ENCODE measurements at places on chromosomes 5 and 9. TPM values are rescaled to one million over a fixed set of nuclear protein-coding genes. Genes with fewer than 3 reads are reported as not detected.
A peak's percentile ranks its signal among the peaks of the same experiment; 100 is the strongest.

GRCh38 chr9:30967476-30967875 lies 1417.0 kb upstream of the ACO1 start:
- no peaks in the 10 kb centered on the region for H3K27me3 ChIP-seq
- no peak for DNase-seq
- no peak overlapping the region for H3K4me3 ChIP-seq
- no peaks in the 10 kb centered on the region for H3K4me1 ChIP-seq
- no peak overlapping the region for H3K27ac ChIP-seq

DNA sequence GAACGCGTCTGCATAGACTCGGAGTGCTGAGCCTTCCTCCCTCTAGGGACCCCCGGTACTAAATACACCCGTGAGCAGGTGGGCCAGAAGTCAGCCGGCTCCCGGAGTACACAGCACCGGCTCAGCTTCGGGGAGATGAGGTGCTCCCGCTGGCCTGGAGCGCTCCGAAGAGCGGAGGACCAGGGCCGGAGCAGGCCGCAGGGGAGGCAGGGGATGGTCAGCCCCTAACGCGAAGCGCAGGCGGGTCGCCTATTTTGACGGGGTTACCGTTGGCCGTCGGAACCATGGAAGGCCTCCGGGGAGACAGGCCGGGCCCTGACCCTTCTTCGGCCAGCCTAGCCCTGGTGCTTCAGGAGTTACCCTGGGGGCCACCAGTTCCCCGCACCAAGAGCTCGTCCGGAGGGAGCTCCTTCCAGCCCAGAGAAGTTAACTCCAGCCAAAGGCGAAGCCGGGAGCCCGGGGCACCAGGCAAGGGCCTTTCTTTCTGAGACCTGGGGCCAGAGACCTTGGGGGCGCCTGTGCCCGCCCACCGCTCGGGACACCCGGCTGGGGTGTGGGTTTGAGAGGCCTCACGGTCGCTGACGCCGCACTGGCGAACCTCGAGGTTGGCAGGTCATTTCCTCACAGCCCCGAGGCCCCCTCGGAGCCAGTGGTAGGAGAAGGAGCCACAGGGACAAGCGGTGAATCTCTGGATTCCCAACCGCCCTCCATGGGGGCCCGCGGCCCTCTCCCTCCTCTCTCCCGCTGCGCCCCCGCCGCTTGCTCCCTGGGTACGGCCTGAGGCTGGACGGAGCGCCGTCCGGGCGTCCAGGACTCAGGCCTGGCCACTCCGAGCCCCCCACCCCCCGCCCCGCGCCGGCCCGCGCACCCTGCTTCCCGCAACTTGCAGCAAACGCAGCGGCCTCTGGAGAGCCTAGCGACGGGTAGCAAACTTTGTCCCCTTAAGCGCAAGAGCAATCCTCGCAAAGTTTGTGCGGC lies 3.4 kb upstream of the IRX4 start:
- H3K4me1 ChIP-seq = no peaks in the 10 kb centered on the region
- no peaks in the 10 kb centered on the region for H3K36me3 ChIP-seq
- DNase-seq = peak; percentile 91

- H3K27ac ChIP-seq = no peak overlapping the region
- peaks cover 9% of the 10 kb centered on the region for H3K4me1 ChIP-seq
- no peaks in the 10 kb centered on the region for H3K27me3 ChIP-seq
- peaks cover 63% of the 10 kb centered on the region for H3K36me3 ChIP-seq
- no peak for DNase-seq
Measured at GRCh38 chr9:114344188-114344566, 14.5 kb downstream of the ORM2 start.

DNA sequence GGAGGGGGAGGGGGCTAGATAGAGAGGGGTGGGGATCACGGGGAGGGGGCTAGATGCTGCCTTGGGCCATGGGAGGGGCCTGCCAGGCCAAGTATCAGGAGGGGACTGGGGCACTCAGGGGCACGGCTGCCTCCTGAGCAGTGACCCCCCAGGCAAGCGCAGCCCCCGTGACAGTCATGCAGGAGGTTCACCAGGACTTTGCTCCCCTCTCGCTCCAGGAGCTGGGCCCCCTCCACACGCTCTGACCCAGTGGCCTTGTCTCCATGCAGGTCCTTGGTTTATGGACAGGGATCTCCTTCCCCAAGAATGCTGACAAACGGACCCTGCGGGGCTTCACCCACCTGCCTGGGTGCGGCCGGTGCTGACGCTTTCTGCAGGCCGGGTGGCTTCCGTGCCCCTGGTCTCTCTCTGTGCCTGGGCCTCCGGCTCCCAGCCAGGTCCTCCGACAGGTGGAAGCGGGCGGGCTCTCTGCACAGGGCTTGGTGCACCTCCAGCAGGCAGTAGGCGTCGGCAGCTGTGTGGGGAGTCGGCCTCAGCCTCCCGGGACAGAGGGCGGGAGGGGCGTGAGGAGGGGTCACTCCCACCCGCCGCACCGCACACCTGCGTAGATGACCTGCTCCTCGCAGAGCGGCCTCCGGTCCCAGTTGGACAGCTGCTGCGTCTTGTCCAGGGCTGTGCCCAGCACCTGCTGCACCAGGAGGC lies 46.8 kb upstream of the NRARP start:
- H3K36me3 ChIP-seq = no peaks in the 10 kb centered on the region
- DNase-seq = peak; percentile 62
- no peak overlapping the region for H3K27ac ChIP-seq
- H3K4me3 ChIP-seq = no peak overlapping the region
- H3K4me1 ChIP-seq = no peaks in the 10 kb centered on the region

DNA sequence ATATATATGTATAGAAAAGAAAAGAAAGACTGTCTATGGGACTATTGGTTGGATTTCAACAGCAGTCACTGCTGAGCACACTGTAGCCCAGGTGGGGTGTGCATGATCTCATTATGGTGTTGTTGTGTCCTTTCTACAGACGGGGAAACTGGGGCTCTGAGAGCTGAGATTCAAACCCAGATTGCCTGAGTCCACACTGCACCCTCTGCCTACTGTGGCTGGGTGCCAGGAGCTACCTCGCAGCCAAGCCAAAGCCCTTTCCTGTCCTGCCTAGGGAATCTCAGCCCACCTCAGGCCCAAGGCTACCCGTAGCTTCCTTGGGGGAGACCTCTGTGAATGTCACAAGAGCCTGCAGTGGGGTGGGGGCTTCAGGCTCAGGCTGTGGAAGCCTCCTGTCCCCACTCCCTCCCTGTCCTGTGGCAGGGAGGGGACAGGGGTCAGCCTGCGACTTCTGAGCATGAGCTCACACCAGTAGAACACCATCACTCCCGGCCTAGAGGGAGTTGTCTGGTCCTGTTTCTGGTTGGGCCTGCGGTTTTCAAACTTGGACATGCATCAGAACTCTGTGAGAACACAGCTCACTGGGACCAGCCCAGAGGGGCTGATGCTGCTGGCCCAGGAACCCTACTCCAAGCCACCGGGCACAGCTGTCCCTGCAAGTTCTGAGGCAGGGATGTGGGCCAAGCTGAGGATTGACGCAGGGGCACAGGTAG lies 7.9 kb upstream of the NINJ1 start:
- no peaks in the 10 kb centered on the region for H3K4me1 ChIP-seq
- H3K27me3 ChIP-seq = no peaks in the 10 kb centered on the region
- H3K27ac ChIP-seq = no peak overlapping the region
- H3K36me3 ChIP-seq = no peaks in the 10 kb centered on the region
- no peak overlapping the region for H3K4me3 ChIP-seq

GRCh38 chr5:84862132-84862531 lies 477.5 kb upstream of the EDIL3 start:
- no peak for DNase-seq
- no peak overlapping the region for H3K27ac ChIP-seq
- H3K27me3 ChIP-seq = no peaks in the 10 kb centered on the region
- no peaks in the 10 kb centered on the region for H3K4me1 ChIP-seq
- H3K4me3 ChIP-seq = no peak overlapping the region
- no peaks in the 10 kb centered on the region for H3K36me3 ChIP-seq

- H3K36me3 ChIP-seq = no peaks in the 10 kb centered on the region
- peaks cover 44% of the 10 kb centered on the region for H3K27me3 ChIP-seq
- DNase-seq = peak; percentile 80
- no peak overlapping the region for H3K27ac ChIP-seq
Measured at GRCh38 chr5:177982956-177983355, 13.1 kb downstream of the PROP1 start.

DNA sequence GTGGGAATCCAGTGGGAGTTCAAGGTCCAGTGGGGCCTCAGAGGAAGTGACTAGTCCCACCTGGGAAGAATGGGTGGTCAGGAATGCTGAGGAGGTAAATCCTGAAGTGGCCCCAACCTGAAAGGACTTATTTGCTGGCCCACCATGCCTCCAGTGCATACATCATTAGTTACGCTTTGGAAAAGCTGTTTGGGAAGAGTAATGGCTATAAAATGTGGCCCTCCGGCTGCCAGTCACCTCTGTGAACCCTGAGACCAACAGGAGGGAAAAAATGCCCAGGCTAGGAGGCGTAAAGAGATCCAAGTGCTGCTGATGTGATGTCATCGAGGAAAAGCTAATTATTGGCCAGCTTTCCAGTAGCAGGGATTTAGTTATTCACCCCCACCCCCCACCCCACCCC lies 2.7 kb upstream of the SLC26A2 start:
- H3K36me3 ChIP-seq = no peaks in the 10 kb centered on the region
- peaks cover 14% of the 10 kb centered on the region for H3K4me1 ChIP-seq
- no peak for DNase-seq
- no peaks in the 10 kb centered on the region for H3K27me3 ChIP-seq

- H3K27ac ChIP-seq = no peak overlapping the region
- no peaks in the 10 kb centered on the region for H3K4me1 ChIP-seq
- no peaks in the 10 kb centered on the region for H3K27me3 ChIP-seq
- peaks cover 33% of the 10 kb centered on the region for H3K36me3 ChIP-seq
- no peak overlapping the region for H3K4me3 ChIP-seq
Measured at GRCh38 chr9:34114436-34114835, 12.1 kb downstream of the DCAF12 start.

DNA sequence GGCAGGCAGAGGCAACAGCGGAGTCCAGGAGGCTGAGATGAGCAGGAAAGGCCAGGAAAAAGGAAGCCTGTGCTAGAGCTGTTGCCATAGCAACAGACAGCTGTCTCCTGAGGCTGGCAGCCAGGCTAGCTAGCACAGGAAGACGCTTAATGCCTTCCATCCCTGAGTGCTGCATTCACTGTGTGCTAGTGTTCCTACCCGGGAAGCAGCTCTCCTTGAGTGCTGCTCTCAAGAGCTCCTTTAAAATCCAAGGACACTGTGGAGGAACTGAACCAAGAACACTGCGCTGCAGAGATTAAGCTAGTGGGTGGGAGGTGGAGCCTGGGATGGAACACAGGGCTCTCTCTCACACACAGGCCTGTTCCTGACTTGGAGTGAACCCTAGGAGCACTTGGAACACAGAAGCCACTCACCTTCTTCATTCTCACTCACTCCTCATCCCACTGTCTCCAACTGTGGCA lies 53.5 kb upstream of the IL7R start:
- no peaks in the 10 kb centered on the region for H3K36me3 ChIP-seq
- no peak overlapping the region for H3K27ac ChIP-seq
- no peak overlapping the region for H3K4me3 ChIP-seq
- no peaks in the 10 kb centered on the region for H3K27me3 ChIP-seq
- H3K4me1 ChIP-seq = peaks cover 10% of the 10 kb centered on the region

DNA sequence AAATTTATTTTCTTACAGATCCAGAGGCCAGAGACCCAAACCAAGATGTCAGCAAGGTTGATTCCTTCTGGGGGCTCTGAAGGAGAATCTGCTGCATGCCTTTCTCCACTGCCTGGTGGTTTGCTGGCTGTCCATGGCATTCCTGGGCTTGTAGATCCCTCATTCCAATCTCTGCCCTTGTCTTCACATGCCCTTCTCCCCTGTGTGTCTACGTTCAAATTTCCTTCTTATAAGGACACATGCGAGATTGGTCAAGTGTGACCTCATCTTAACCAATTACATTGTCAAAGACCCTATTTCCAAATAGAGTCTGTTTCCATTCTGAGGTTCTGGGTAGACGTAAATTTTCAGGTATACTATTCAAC lies 84.5 kb upstream of the RAI14 start:
- DNase-seq = no peak
- H3K4me1 ChIP-seq = peaks cover 27% of the 10 kb centered on the region
- H3K27me3 ChIP-seq = no peaks in the 10 kb centered on the region
- peak overlapping the region; percentile 90 for H3K27ac ChIP-seq

- no peak for DNase-seq
- H3K4me3 ChIP-seq = no peak overlapping the region
- no peak overlapping the region for H3K27ac ChIP-seq
- no peaks in the 10 kb centered on the region for H3K27me3 ChIP-seq
Measured at GRCh38 chr9:1732670-1733069, 282.5 kb upstream of the SMARCA2 start.

GRCh38 chr5:123147128-123147715 lies 58.2 kb downstream of the PRDM6 start:
- H3K27me3 ChIP-seq = no peaks in the 10 kb centered on the region
- no peak for DNase-seq
- no peaks in the 10 kb centered on the region for H3K36me3 ChIP-seq
- no peak overlapping the region for H3K27ac ChIP-seq
- H3K4me1 ChIP-seq = no peaks in the 10 kb centered on the region
- no peak overlapping the region for H3K4me3 ChIP-seq

DNA sequence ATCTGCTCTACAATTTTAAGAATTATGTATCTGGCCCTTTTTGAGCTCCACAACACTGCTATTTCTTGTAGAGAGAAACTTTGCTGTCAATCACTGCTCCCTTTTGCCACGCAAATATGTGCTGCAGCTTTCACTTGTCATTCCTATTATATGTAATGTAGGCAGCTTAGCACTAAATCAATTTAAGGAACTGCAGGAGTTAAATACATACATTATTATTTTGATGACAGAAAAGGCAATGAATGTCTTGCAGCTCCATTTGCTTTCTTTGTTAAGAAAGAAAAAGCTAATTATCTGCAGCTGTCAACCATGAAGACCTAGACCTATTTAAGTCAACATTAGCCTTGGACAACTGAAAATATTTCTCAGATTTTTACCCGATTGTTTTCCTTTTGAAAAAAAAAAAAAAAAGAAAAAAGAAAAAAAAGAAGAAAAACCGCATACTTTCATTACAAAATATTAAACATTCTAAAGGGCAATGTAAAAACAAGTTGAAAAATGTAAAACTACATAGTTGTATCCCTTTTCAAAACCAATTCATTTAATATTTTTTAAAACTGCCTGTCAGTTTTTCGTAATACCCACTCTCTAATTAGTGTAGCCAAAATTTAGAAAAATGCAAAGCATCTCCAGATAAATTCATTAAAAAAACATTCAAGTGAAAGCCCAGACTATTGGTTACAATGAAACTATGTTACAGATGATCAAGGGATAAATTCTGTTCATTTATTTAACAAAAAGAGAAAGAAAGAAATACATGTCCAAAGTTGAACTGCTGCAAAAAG lies 57.2 kb downstream of the RFX3 start:
- H3K4me1 ChIP-seq = peaks cover 6% of the 10 kb centered on the region
- H3K27ac ChIP-seq = no peak overlapping the region
- no peak for DNase-seq

The SHISAL2B gene
- total RNA-seq = not detected

The MELK gene
- total RNA-seq = 8.3 TPM

The FLT4 gene
- total RNA-seq = not detected

The SLC26A2 gene
- total RNA-seq = 22.1 TPM

The BARHL1 gene
- not detected for total RNA-seq

The SLC6A3 gene
- not detected for total RNA-seq

The CYLC2 gene
- total RNA-seq = not detected

The FBXL7 gene
- 14.4 TPM for total RNA-seq

The MARCOL gene
- not detected for total RNA-seq

All from osteoblast (primary cell).